ENCODE measurements at places on chromosomes 7 and 10.

DNA sequence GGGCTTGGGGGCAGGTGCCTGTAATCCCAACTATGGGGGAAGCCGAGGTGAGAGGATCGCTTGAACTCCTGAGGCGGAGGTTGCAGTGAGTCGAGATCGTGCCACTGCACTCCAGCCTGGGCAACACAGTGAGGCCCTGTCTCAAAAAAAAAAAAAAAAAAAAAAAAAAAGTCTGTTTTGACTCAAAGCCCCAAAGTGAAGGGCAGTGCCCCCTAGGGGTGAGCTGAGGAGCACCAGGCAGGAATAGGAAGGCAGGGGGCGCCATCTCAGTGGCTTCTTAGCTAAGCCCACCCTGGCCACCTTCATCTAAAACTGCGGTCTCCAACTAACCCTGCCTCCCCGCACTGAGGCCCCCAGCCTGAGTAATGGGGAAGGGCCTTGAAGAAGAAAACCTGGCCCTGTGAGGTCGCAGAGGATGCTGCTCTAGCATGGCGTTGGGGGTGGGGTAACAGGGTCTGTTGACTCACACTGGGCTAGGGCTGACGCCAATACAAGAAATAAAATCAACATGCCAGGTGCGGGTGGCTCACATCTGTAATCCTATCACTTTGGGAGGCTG, 9.8 kb downstream of the PODXL start:
- DNase-seq: no peak

DNA sequence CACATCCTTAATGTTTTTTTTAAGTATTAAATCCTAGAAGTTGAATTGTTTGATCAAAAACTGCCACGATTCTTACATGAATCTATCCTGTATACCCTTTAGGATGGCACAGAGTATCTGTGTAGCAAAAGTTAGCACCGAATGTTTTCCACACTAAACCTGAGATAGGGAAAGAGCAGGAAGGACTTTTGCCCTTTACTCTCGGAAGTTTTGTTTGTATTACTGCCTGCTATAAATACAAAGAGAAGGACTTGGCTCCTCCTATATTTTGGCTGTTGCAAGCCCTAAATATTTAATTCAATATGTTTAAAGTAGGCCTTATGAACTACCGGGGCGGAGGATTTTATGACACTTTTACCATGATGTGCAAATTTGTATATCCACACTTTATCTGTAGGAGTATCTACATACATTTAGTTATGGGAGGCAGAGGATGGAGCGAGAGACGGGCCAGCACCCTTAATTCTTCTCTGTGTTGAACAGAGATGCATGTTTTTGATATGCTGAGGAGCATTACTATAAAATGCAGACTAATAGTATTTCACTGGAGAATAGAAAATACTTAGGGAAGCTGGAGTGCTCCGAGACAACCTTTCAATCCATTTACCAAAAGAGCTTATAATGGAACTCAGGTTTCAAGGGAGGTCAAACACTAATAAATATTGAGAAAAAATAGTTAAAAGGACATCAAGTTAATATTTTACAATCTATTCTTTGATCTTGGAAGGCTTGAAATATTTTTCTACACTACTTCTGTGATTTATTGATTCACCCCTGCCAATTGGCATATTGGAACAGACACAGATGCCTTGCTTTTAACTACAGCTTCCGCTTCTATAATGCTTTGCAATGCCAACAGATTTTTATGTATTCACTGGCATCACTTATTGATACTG, 97.4 kb downstream of the CHN2 start:
- no peak for DNase-seq

- no peak for DNase-seq
Observed at GRCh38 chr10:130427216-130427722, 291.1 kb downstream of the GLRX3 start.

DNA sequence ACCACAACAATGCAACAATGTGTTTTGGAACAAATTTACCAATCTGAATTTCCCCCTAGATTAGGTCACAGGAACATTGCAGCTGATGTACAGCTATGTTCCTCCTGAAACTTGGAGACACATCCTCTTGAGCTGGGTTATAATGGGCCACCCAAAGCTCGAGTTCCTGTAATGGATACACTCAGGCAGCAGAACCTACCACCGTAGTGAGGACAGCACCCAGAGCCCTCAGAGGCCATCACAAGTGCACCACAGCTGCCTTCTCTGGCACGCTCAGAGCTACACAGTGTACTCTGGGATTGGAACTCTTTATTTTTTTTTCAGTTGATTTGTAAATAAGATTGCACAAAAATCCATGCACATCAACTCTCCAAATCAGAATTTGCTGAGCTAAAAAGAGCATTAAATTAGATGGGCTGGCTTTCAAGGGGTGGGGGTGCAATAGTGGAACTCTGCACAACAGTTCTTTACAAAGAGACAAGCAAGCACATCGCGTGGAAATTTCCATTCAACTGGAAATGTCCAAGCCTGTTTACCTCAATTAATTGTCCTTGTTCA, 56.7 kb downstream of the EGFR start:
- no peak for DNase-seq

DNA sequence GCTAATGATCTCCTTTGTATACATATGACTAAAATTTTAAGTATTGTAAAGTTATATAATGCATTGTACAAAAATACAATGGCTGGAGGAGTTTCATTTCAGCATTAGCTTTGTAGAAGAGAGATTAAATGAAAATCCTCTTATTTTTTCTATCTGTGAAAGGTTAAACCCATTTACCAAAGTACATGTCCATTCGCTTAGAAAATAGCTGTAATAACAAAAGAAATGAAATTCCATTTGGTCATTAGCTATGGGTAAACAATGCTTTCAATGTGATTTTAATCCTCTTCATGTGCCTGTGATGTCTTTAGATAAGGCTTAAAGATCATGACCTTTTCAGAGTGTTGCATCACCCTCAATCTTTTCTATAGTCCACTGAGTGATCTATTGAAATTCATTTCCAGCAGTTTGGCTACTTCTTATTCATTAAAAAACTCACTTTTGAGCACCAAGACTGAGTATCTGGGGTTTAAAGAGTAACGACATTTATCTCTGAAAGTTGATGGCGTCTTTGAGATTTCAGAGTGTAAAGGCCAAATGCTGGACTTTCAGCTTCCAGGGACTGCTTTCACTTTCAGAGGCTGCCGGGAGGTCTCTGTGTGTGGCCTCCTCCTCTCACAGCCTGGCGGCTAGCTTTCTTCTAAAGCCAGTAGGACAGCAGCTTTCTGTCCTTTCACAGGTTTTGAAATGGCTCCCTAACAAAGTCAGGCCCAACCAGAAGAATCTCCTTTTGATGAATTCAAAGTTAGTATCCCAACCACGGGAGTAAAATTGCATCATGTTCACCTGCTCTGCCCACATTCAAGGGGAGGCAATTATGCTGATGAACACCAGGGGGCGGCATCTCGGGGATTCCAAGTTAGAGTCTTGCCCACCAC, 701.4 kb upstream of the COBL start:
- no peak for DNase-seq

GRCh38 chr10:2137549-2138174, 400.3 kb upstream of the ADARB2 start:
- peak; percentile 0 for DNase-seq
